ENCODE measurements at places on chromosomes 7 and 10. TPM values are rescaled to one million over a fixed set of nuclear protein-coding genes. Genes with fewer than 3 reads are reported as not detected.

DNA sequence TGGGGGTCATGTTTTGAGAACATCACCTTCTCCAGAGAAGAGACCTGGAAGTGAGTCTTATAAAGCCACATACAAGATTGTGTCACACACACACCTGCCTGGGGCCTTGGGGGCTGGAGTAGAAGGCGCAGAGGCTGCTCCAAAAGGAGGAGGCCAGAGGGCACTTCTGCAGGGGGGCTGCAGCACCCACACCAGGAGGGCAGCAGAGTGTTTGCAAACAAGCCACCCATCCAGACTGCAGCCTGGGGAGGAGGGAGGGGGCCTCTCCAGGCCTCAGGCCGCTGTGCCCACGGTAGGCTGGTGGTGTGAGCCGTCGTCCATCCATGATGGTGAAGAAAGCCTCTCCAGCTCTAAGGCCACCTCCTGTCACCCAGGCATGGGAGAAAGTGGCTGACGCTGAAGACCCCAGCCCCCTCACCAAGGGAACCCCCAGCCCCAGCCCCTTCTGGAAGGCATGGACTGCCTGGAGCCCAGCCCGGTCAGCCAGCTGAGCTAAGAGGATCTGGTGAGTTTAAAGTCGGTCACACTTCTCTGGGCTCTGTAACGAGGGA lies 77.5 kb downstream of the FOXL3 start:
- ATAC-seq = no peak

The SNX10 gene
- 3.0 TPM for total RNA-seq

- no peak for ATAC-seq
These were observed 363.1 kb downstream of the GATA3 start for GRCh38 chr10:8417631-8418030.

The POM121C gene
- total RNA-seq = 25.8 TPM

The RBP3 gene
- 0.10 TPM for total RNA-seq

DNA sequence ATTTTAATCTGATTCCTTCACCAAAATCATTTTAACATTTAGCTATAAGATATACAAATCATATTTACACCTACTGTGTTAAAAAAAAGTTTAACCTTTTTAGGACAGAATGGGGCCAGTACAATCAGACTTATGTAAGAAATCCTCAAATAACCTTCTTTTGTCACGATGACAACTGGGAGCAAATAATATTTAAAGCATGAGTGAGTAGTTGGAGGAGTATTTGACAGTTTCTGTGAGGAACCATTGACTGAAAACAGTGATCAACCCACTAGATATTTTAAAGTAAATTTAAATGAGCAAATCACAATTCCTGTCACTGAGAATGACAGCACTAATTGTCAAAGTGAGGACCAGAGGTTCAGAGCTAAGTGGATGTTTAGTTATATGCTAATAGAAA lies 289.1 kb downstream of the CNTNAP2 start:
- ATAC-seq = no peak

GRCh38 chr7:93442478-93443224 lies 131.9 kb downstream of the CALCR start:
- ATAC-seq = no peak

The WIPF3 gene
- total RNA-seq = 0.18 TPM

The BTBD16 gene
- total RNA-seq = not detected

DNA sequence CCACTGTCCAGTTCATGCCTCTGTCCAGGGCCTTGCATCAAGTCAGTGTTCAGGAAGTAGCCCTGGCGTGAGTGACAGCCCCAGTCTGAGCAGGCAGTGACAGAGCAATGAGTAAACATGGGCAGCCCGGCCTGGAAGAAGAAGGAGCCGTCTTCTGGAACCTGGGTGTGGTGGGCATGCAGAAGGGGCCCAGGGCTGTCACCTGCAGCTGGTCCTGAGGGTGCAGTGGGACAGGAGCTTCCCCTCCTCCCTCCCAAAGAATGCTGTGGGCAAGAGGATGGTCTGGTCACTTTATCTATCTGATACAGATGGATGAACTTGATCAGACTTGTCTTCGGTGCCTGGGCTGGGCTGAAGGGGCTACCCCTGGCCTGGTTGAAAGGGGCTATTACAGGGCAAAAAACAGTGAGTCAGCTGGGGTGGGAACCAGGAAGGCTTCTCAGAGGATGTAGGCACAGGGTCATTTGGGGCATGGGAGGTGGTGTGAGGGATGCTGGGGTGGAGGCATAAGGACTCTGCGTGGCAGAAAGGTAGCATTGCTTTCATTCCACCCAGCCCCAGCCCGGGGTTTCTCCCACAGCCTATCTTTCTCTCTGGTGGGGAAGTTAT lies 42.7 kb upstream of the PPIF start:
- no peak for ATAC-seq

The KEL gene
- total RNA-seq = 0.86 TPM

- ATAC-seq = no peak
These were observed 3.5 kb downstream of the MKRN1 start for GRCh38 chr7:140475747-140476333.

The NCF1 gene
- total RNA-seq = not detected

The CLCN1 gene
- not detected for total RNA-seq

The CISD1 gene
- 31.0 TPM for total RNA-seq

The IKZF1 gene
- total RNA-seq = 0.42 TPM

The MEOX2 gene
- 0.20 TPM for total RNA-seq

DNA sequence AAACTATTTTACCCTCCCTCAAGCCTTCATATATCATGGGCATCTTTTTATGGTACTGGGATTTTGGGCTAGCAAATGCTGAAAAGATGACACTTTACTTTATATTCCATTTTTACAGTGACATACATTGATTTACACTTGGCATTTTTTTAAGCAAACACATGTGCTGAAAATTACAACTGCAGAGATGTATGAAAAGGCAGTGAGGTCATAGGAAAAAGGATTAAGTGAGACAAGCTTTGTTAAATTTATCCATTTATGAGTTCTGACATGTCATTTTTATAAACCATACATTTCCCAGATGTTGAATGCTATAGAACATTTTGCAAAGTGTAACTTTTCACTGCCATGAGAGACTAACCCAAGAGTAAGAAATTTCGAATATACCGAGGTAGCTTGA lies 68.8 kb upstream of the RSU1 start:
- ATAC-seq = no peak

- ATAC-seq = no peak
These were observed 203.6 kb downstream of the ZNF365 start for GRCh38 chr10:62577666-62578291.

The HMX3 gene
- total RNA-seq = not detected

The SDK1 gene
- total RNA-seq = 14.9 TPM

The LIPJ gene
- not detected for total RNA-seq

The ENTPD1 gene
- total RNA-seq = 4.2 TPM

The CPVL gene
- 5.3 TPM for total RNA-seq

GRCh38 chr7:96720843-96721242 lies 11.2 kb upstream of the SEM1 start:
- no peak for ATAC-seq

- ATAC-seq = peak; percentile 100
These were observed 109.6 kb upstream of the MTPN start for GRCh38 chr7:136086712-136087111.

The NKX1-2 gene
- not detected for total RNA-seq

DNA sequence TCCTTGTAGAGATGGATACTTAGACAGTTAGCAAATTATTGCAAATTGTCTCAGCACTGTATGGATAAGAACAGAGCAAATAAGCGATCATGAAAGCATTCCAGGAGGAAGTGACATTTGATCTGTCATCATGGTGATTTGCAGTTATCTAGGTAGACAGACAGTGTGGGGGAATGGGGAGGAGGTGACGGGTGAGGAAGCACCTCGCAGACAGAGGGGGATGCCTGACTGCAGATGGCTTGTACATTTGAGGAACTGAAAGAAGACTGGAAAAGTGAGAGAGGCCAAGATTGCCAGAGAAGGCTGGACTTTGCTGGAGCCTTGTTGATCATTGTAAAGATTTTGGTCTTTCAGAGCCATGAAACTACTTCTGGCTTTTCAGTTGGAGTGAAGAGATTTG lies 318.2 kb upstream of the CELF2 start:
- no peak for ATAC-seq

The TEX36 gene
- total RNA-seq = not detected

Measured in motor neuron (in vitro differentiated cells).